Stimulated activated naive CD8-positive, alpha-beta T cell treated with anti-CD3 and anti-CD28 coated beads, Interleukin-15, Interleukin-2, amounts not matched to agents 100 U/mL and 50 U/mL, for 24 hours (primary cell): ENCODE measurements at places on chromosomes 3 and 15.

GRCh38 chr3:11195721-11196332, 41.5 kb downstream of the HRH1 start:
- DNase-seq, result peak; percentile 41

- DNase-seq, result no peak
Observed at GRCh38 chr3:23256741-23257435, 53.8 kb downstream of the UBE2E2 start.

DNA sequence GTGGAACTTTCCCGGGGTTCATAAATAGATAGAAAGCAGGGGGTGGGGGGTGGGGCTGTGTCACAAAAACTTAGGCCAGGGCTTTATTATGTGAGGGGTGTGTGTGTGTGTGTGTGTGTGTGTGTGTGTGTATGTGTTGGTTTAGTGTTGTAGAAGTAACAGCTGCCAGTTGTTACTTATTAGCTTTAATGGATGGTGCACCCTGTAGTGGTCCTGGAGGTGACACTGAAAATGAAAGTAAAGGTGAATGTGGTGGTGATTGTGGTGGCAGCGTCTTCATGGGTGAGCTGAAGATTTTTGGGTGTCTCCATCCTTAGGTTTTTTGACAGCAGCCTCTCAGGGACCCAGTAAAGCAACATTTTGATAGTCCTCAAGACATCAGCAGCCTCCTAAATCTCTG, 449.9 kb downstream of the PDCD6IP start:
- DNase-seq, result no peak

GRCh38 chr3:140056047-140056446, 121.1 kb downstream of the CLSTN2 start:
- no peak for DNase-seq

GRCh38 chr3:89368846-89369245, 261.4 kb downstream of the EPHA3 start:
- no peak for DNase-seq

DNA sequence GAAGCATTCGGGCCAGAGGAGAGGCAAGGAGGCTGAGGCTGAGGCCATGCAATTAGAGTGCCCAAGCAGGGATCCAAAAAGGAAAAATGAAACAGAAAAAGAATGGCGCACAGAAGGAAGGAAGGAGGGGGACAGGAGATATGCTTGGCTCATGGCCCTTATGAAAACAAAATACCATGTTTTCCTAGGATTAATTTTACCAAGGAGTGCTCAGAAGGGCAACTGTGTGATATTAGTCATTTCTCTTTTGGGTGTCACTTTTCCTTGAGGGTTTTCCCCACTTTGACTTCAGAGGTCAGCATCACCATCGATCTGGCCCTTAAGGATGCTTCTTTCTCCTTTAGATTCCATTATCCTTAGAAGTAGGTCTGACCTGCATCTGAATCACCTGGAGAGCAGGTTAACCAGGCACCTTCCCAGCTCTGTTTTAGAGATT, 1.4 kb downstream of the PARP14 start:
- no peak for DNase-seq

- no peak for DNase-seq
Observed at GRCh38 chr3:64151342-64151871, 73.9 kb downstream of the PRICKLE2 start.

DNA sequence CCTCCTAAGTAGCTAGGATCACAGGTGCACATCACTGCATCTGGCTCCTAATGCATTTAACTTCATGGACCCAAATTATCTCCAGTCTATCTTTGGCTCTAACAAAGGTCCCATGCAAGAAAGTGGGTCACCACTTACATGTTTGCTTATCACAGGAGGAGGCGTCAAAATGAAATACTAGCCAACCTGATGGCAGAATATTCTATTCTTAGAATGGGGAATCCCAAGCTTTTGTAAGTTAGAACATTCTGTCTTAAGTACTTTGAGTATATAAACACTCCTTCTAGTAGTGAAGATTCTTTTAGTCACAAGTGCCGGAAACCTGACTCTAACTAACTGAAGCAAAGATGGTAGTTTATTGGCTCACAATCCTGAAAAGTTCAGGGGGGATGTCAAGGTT, 72.0 kb upstream of the ADAMTS9 start:
- DNase-seq, result no peak

DNA sequence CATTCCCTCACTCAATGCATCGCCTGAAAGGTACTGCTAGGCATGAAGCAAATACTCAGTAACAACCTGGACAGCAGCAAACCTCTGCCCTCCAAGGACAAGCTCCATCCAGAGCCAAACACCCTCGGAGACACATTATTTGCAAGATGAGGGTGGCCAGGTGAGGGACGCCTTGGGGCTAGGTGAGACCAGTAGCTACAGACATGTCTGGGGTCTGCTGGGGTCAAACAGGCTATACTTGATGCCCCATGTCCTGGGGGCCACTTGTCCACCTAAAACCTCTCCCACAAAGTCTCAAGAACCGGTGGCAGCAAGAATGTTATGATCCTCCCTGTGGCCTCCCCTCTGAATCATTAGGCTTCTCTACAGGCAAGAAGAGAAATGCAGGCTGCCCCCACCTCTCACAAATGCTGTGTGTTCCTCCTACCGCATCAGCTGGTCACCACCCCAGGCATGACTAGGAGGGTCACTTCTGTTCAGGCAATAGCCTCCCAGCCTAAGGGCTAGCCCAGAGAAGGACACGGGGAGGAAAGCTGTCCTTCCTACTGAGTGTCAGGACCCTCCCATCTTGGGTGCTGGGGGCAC, 54.3 kb downstream of the TBC1D2B start:
- DNase-seq, result no peak

DNA sequence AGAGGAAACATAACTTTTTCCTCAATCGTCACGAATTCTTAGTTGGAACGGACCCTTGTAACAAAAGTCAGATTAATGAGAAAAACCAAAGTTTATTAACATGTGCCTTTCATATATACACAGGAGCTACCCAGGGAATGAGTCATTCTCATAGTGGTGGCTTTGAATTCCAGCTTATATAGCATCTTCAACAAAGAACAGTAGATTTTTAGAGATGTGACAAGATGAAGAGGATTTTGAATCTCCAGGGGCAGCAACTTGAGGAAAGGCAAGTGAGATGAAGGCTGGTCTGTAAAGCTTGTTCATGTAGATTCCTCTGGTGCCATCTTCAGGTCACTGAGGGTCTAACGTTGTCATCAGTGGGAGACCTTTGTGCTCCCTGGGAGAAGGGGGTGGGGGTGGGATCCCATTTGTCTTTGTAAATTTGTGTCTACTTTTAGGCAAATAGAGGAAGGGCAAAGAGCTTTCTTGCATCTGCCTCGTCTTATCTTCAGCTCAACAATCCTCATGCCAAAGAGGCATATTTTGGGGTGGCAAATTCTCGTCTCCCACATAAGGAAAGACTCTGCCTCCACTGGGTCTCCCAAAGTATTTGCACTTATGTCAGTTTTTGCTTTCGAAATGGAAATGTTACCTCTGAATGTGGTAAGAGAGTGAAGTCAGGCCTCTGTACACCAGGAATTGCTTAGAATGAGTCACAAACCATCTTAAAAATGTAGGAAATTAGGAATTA, 29.5 kb downstream of the CLEC3B start:
- DNase-seq, result no peak

GRCh38 chr3:76900596-76900995, 139.3 kb upstream of the ROBO2 start:
- no peak for DNase-seq

- DNase-seq, result no peak
Observed at GRCh38 chr3:164416491-164417222, 661.6 kb downstream of the SI start.

GRCh38 chr3:179146911-179147513, 1.1 kb upstream of the PIK3CA start:
- DNase-seq, result no peak

- DNase-seq, result no peak
Observed at GRCh38 chr15:100211855-100212850, 129.6 kb downstream of the ADAMTS17 start.

DNA sequence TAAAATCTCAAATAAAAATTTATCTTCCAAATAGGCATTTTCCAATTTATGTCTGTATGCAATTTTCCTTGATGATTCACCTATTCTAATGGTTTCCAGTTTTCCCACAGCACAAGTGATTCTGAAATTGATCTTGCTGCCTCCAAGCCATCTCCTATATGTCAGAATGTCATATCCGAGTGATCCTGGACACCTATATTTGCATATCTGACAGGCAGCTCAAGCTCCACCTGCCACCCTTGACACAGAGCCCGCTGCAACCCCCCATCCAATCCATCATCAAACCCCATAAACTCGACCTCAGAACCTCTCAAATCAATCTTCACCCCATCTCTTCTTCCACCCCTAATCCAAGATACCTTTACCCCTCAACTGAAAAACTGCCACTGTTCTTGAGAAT, 579.5 kb downstream of the EPHB1 start:
- no peak for DNase-seq

GRCh38 chr3:51024765-51025632, 350.3 kb downstream of the DOCK3 start:
- peak; percentile 45 for DNase-seq

- no peak for DNase-seq
Observed at GRCh38 chr3:69354948-69355347, 30.9 kb downstream of the FRMD4B start.

GRCh38 chr3:111521891-111522290, 20.1 kb upstream of the CD96 start:
- no peak for DNase-seq

GRCh38 chr3:107690522-107691138, 167.9 kb downstream of the BBX start:
- no peak for DNase-seq
